Foreskin fibroblast (primary cell): ENCODE measurements at places on chromosomes 7 and 10.
A peak's percentile ranks its signal among the peaks of the same experiment; 100 is the strongest.

DNA sequence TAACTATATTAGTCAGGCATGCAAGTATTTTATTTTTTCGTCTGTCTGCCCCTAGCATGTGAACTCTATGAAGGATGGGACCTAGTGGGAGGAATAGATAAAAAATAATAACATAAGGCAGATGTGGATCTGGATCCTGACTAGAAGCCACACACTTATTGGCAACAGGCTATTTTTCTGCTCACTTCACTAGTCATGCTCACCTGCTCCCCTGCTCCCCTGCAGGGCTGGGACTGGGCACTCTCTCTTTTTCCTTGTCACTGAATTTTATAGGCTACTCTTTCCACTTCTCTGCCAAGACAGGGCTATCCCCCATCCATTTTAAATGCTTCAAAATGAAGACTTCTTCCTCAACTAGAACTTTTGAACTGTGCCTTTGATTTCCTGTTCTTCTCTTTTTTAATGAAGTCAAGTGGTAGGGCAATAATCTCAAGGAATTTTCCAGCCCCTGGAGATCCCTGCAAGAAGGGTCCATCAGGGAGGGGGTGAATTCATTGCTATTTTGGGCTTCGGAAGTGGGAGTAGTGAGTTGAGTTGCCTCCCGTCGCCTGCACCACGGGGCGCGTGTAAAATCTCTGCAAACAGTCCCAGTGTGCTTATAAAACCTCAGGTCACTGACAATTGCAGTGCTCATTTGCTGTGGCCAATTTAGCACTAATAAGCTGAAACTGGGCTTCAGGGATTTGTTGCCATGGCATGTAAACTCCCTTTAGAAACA lies 156.7 kb upstream of the NPVF start:
- no peak for DNase-seq

DNA sequence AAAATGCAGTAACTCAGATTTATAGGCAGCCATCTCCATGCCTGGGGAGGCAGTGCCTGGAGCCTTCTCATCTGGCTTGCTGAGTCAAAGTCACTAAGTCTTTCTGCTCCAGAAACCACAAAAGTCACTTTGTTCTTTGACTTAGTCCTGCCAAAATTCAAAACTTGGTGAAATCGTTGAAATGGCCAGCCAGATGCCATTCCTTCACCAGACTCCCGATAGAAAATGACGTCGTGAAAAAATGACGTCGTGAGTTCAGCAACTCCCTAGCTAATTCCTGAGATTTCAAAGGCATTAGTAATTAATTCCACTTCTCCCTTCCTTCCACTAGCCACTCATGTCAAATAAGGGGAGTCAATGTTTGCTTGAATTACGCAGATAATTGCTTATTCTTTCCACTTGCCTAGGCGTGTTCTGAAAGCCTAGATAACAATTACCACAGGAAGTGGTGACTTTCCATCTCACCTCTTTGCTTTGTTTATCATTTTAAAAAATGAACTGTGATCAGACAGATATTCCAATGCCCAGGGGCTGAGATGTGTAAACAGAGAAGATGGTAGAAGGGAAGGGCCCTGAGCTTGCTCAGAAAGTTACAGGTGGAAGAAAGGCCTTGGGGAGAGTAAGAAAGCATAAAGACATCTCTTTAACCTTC lies 48.5 kb upstream of the OSBPL3 start:
- peak; percentile 72 for DNase-seq

- DNase-seq: no peak
These were observed 224.1 kb downstream of the AUTS2 start for GRCh38 chr7:69822386-69822785.

DNA sequence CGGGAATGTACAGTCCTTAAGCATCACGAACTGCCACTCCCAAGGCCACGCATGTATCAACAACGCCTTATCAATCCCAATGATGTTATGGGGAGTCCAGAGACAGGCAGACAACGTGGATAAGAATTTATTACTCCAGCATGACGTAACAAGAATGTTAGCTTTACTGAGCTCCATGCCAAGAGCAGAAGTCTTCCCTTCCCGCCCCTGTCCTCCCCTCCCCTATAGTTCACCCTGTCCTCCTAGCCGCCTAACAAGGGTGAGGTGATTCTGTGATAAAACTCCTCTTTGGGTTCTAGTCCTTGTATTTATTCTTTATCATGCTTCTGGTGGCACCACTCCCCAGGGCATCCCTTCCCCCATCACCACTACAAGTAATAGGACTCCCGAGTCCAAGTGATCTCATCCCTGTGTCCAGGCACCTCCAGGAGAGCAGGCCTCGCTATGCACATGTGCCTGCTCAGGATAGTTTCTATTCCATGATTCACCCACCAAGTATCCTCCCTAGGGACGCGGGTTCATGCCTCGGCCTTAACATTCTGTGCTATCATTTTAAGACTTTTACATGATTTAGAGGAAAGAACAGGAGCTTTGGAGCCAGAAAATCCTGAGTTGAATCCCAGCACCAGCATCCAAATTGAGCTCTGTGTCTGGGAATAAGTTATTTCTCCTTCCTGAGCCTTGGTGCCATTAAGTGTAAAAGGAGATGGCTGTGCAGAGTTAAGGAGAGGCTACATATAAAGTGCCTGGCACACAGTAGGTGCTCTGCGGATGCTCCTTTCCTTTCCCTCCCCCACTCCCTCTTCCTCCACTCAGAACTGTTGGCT lies 15.4 kb downstream of the GSDME start:
- peak; percentile 80 for DNase-seq

GRCh38 chr10:48607356-48608278 lies 2.7 kb upstream of the ARHGAP22 start:
- no peak for DNase-seq

DNA sequence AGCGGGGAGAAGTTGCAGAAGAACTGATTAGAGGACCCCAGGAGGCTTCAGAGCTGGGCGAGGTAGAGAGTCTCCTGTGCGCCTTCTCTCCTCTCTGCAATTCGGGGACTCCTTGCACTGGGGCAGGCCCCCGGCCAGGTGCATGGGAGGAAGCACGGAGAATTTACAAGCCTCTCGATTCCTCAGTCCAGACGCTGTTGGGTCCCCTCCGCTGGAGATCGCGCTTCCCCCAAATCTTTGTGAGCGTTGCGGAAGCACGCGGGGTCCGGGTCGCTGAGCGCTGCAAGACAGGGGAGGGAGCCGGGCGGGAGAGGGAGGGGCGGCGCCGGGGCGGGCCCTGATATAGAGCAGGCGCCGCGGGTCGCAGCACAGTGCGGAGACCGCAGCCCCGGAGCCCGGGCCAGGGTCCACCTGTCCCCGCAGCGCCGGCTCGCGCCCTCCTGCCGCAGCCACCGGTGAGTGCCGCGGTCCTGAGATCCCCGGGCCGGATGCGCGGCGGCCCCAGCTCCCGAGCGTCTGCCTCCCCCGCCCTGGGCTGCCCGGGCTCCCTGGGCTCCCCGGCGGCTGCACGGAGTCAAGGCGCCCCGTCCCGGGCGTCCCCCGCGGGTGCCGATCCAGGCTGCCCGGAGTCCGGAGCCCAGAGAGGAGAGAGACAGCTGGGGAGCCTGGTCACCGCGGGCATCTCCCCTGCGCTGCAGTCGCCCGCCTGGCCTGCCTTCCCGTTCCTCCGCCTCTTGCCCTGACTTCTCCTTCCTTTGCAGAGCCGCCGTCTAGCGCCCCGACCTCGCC lies at the start of gene PLAU:
PLAU (plus strand) TSS at position 369 of the 789 bp plus-strand sequence. CDS start 424 bp downstream, outside the sequence.
- peak; percentile 29 for DNase-seq

DNA sequence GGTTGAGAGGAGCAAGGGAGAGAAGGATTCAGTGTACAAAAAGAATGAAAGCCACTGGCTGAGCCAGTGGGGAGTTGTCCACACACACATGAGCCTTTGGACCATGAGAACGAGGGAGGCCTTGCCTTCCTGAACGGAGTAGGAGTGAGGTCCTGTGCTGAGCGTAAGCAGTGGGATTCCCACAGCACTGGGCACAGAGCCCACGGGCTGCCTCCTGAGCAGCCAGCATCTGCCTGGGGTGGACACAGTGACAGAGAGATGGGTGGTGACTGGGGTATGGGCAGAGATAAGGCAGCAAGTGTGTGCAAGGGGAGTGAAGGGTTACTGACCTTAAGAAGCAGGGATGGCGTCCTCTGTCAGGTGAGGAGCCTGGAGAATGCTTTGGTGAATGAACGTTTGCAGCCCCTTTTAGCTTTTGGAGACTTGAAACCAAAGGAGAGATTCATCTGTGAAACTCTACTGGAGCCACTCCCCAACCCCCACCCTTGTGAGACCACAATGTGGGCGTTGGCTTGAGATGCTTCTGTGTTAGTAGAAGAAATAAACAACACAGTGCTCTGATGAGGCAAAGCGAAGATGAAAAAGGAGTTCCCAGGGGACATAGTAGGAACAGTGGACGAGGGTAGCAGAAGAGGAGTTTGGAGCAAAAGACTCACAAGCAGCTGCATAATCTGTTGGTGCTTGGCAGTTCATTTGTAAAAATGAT lies 56.5 kb downstream of the FIGNL1 start:
- no peak for DNase-seq

DNA sequence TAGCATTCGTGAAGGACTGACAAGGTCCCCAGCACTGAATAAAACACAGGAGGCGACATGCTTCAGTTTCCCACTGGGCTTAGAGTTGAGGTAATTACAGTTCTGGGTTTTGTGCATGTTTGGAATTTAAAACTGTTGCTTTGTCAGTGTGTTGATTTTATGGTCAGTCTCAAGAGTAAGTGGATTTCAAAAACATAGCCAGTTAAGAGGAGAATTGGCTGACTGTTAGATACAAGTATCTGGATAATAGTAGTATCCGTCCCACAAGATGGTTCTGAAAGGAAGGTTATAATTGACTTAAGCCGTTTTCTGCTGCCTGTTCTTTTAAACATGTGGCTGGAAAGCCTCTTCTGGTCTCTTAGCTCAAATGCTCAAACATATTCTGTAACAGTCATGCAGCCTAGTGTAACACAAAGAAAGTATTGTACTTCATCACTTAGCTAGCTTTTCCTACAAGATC lies 170.9 kb downstream of the POLR1F start:
- DNase-seq: peak; percentile 25

DNA sequence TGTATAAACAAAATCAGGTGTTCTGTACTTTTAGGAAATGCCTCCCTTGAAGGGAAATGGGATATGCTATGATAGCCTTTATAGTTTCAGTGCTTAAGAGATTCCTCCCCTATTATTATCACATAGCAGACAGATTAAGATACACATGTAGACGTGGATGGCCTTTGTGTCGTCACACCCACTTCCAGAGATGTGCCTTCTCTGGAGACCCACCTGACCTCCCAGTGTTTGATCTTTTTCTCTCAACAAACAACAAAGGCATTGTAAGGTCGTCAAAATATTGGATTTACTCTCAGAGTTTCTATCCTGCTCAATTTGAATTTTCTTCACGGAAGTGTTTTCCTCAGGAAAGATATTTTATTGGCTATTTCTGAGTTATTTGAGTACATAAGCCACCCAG lies 25.7 kb upstream of the C1GALT1 start:
- DNase-seq: no peak

DNA sequence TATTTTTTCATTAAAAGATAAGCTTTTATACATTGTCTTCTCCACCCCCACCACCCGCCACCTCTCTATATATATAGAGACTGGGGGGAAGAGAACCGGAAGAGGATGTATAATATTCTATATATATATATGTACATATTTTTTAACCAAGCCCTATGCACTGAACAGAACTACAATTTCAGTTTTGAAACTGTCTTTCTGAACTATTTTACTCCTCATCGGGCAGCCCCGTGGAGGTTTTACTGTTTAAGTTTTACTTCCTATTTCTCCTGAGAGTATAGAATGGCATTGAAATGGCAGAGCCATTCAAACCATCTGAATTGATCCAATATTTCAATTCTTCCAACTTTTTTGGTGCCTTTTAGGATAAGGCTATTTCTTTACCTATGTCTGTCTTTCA lies 1047.1 kb downstream of the NRG3 start:
- no peak for DNase-seq

- no peak for DNase-seq
These were observed 18.1 kb downstream of the IL2RA start for GRCh38 chr10:6044060-6044459.
